ENCODE measurements at places on chromosomes 6 and 20.

DNA sequence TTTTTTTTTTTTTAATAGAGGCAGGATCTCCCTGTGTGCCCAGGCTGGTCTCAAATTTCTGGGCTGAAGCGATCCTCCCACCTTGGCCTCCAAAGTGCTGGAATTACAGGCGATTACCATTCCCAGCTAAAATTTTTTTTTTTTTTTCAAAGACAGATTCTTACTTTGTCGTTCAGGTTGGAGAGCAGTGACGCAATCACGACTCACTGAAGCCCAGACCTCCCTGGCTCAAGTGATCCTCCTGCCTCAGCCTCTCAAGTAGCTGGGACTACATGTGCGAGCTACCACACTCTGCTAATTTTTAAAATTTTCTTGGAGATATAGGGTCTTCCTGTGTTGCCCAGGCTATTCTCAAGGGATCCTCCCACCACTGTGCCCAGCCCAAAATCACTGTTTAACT, 58.0 kb upstream of the MYO6 start:
- DNase-seq, result no peak

- no peak for DNase-seq
These were observed 24.2 kb upstream of the SIRPA start for GRCh38 chr20:1870792-1871550.

- DNase-seq, result no peak
These were observed 29.9 kb downstream of the METTL24 start for GRCh38 chr6:110328259-110328658.

DNA sequence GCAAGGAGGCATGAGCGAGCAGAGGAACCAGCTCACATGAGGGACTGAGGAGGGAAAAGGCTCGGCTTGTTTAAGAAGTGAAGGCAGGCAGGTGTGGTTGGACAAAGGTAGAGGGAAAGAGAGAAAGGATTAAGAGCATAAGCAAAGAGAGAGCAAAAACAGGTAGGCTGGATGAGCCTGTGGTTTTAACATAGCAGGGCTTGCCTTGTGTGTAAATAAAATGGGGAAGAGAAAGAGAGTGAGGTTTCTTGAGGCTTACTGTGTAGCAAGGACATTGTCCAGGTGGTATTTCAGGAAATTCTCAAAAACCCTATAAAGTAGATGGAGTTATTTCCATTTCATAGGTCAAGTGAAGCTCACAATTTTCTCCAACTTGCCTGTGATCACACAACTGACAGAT, 93.9 kb upstream of the HDAC2 start:
- no peak for DNase-seq

DNA sequence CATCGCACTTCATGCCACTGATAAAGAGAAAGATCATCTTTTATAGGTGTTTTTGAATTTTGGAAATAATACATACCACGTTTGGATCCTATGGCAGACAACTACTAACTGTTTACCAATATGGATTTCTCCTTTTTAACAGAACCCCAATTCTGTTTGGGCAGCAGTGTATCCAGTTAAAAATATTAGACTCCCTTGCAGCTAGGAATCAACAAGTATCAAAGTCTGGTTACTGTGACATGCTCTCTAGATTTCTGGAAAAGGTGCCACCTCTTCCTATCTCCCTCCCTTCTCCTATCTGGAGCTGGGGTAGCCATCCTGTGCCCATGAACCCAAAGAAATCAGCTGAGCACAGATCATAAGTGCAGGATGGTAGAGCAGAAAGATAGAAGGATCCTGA, 54.1 kb upstream of the DTNBP1 start:
- DNase-seq, result no peak

DNA sequence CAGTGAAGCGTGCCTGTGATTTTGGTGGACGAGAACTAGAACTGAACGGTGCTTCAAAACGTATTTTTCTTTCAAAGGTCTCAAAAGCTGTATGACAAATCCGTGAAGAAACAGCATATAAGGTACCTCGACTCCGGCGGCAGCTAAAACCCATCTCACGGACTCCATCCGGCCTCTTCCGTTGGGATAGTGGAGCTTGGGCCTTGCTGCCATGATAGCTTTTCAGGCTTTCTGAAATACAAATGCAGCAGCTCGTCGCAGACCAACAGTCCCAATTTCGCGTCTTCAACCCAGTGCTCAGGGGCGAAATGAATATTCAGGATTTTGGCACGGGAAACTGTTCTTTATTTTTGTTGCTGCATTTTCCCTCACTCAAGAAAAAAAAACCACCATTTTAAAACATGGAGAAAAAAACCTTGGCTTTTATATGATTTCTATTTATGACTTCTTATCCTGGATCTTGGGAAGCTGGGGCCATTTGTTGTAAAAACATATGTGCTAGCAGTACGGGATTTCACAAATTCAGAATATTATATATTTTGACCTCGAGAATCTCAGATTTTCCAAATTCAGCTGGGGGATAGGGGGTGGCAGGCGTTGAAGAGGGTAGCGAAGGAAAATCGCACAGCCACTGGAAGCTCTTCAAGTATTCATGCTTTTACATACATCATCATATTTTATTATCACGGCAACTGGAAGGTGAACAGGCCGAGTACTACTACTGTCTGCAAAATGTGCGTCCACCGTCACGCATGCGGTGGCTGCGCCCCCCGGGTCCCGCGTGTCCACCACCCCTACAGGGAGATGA, 849 bp downstream of the GSTA4 start:
- DNase-seq, result no peak

GRCh38 chr6:166489301-166490155, 97.0 kb downstream of the RAMACL start:
- no peak for DNase-seq

DNA sequence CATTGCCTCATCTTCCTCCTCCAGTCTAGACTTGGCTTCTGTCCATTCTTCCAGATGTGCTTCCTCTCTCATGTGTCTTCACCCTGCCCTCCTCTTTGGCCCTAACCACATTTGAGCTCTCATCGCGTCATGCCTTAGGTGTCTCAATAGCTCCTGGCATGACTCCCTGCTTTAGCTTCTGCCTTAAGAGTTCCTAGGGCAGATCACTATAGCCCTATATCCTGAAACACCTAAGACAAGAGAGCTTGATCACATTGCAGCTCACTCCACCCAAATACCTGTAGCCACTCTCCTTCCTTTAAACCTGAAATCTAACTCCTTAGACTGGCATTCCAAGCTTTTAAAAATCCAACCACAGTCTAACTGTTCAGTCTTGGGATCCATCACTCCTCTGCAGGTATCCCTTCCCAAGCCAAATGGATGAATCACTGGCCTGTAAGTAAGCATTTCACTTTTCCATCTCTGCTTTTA, 69.0 kb upstream of the STXBP5 start:
- DNase-seq, result no peak

GRCh38 chr20:62362991-62363919, 3.9 kb downstream of the LAMA5 start:
- DNase-seq, result no peak

- no peak for DNase-seq
These were observed 172.5 kb upstream of the JARID2 start for GRCh38 chr6:15073344-15073789.

GRCh38 chr6:170367241-170367640, 60.7 kb downstream of the FAM120B start:
- no peak for DNase-seq

GRCh38 chr6:77341058-77341986, 122.0 kb downstream of the HTR1B start:
- DNase-seq, result peak; percentile 42

GRCh38 chr20:48631114-48632016, 196.4 kb downstream of the PREX1 start:
- DNase-seq, result no peak

GRCh38 chr6:113825781-113826180, 31.4 kb upstream of the MARCKS start:
- DNase-seq, result no peak

DNA sequence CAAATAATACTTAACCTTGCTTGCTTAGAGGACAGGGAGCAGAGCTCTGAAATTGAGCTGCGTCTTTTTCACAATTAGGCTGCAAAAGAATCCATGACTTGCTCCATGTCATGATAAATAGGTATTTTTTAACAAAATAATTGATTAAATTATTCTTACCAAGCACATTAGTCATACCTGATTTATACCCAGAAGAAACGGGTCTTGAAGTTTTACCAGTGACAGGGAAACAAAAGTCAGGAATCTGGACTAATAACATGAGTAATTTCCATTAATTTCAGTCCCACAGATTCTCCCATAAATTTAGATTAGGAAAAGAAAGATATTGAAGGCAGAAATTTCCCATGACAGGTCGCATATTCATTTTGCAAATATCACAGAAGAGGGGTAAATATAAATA, 85.0 kb upstream of the BMP5 start:
- DNase-seq, result no peak

DNA sequence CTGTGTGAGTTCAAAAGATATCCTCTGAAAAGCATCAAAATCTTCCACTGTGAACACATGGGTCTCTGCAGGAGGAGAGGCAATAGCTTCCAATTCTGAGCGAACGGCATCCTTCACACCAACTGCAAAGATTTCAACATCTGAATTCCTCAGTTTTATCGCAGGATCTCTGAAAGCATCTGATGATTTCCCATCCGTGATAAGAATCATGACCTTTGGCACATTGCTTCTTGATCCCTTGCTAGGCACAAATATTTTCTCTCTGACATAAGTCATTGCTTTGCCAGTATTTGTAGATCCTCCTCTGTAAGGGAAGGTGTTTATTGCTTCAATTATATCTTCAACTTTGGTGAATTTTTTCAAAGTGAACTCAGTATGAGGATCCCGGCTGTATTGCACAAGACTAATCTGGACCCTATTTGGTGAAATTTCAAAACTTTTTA, 22.7 kb downstream of the COL12A1 start:
- DNase-seq, result no peak

DNA sequence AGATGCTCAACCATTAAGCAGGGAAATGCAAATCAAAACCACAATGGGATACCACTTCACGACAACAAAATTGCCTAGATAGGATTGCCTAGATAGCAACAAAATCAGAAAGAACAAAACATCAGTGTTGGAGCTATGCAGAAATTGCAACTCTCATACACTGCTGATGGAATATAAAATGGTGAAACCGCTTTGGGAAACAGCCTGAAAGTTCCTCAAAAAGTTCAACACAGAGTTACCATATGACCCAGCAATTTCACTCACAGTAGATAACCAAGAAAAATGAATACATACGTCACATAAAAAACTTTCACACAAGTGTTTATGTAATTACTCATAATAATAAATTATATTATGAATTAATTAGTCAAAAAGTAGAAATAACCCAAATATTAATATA, 78.3 kb downstream of the MAFB start:
- DNase-seq, result no peak

GRCh38 chr6:20661721-20662120, 127.5 kb downstream of the CDKAL1 start:
- DNase-seq, result no peak

- DNase-seq, result no peak
These were observed 8.7 kb downstream of the ARMC12 start for GRCh38 chr6:35745509-35745908.

- DNase-seq, result no peak
These were observed 109.6 kb downstream of the DLL1 start for GRCh38 chr6:170181338-170181690.

DNA sequence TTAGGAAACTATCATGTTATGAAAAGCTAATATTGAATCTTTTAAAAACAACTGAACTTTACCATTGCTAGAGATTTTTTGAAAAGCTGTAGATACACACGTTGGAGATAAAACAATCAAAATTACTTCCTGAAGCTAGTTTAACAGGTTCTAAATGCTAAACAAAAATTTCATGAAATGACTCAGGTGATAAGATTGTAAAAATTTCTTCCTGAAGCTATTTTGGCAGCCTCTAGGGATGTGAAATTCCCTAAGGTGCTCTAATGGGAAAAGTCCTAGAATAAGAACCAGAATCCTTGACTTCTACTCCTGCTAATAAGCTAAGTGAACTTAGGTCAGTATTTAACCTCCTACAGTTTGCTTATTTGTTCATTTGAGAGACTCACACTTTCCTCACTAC, 8.5 kb downstream of the GCM2 start:
- DNase-seq, result no peak

DNA sequence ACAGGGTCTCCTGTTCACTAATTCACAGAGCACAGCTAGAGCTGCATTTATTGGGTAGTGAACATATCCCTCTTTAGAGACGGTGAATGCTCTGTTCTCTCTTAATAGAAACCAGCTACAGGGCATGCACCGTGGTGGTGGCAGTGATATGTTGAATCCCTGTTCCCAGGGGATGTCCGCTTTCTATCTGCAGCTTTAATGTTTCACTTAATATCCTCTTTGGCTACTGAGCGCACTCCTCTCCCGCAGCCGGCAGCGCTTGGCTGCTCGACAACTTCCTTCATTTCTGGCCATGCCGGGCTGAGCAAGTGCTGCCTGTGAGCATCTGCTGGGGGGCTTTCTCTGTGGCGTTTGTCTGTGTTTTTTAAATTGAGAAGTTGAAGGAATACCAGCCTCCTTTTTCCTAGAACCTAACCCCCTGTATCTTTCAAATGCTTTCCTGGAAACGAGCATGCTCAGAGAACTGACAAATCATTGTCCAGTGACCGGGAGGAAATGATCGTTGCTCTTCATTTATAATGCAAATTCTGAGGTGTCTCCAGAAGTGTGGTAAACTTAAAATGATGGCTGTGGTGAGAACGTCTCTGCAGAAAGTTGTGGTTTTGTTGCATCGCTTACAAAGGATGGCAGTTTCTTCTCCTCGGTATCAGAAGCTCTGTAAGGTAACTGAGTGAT, 297.9 kb downstream of the UTRN start:
- no peak for DNase-seq

GRCh38 chr6:137727216-137727765, 139.8 kb upstream of the TNFAIP3 start:
- DNase-seq, result no peak

DNA sequence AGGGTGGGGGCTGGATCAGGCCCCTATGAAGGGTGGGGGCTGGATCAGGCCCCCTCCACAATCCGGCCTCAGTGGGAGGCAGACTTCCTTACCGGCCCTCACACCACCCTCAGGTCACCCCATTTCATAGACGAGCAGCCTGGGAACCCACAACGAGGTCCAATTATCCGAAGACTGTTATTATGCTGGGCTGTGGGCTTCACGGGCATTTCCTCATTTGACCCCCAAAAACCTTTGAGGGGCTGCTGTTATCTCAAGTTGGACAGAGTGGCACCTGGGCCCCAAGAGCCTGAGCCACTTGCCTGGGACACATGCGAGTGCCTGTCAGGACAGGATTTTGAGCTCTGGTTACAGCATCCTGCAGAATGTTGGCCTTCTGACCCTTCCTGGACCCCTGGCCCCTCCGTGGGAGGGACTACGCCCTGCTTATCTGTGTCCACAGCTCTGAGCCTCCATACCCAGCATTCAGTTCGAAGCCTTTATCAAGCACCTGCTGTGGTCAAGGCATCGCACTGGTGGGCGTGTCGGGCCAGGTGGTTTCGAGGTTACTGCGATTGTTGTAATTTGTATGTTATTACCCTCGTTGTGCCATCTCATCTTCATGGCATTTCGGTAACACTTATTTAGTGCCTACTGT, 34.5 kb upstream of the PCMTD2 start:
- DNase-seq, result peak; percentile 23
